OCI-M1 (cell line): ENCODE measurements at places on chromosomes 1 and 21.

DNA sequence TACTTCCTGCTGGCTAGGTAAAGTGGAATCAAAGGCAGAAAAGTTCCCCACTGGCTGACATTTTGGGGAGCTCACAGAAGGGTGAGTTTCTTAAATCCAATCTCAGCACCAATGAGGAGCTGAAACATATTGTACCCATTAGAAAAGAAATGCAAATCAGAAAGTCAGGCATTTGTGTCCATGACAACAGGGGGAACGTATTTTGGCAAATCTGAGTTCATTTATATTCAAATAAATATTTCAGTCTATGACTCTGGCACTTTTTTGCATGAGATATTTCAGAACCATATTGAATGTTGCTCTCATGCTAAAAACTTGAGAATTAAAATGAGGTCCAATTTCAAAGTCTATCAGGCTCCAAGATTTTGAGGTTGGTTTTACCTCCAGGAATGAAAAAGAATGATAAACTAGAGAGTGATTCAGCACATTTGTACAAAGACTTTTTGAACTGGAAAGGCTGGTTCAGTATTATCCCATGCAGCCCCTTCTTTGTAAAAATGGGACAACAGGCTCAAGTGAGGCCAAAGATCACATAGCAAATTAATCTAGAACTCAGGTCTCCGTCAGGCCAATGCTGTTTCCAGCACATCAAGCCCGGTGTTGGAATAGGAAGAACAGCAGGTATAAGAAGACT, 202.2 kb downstream of the RRAGC start:
- peak; percentile 3 for DNase-seq

GRCh38 chr21:24470852-24471251, 1136.4 kb downstream of the MRPL39 start:
- no peak for DNase-seq

DNA sequence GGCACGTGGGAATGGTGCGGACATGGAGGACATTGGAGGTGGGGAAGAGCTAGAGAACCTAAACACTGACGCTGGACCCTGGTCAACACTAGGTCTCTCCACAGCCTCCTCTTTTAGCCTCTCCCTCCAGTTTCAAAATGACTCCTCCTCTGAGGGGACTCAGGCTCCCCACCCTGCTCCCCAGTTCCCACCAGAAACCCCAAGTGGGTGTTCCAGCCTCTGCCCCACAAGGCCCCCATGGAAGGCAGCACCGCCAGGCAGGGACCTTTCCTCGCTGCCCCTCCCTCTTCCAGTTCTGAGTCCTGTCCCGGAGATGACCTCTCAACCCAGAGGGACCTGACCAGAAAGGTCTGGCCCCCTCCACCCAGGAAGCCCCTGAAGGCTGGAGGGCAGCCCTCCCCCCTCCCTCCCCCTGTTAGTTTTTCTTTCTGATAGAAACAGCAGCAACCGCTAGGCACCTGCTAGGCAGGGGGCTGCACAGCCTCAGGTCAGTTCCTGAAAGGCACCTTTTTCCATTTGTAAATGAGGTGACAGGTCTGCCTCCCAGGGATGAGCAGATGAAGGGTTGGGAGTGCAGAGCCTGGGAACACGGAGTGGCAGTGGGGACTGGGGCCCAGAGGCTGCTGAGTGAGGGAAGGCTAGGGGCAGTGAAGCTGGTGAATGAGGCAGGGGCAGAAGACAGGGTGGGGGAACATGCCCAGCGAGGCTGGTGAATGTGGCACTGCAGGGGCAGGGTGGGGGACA, 9.3 kb upstream of the ITGB2 start:
- no peak for DNase-seq

DNA sequence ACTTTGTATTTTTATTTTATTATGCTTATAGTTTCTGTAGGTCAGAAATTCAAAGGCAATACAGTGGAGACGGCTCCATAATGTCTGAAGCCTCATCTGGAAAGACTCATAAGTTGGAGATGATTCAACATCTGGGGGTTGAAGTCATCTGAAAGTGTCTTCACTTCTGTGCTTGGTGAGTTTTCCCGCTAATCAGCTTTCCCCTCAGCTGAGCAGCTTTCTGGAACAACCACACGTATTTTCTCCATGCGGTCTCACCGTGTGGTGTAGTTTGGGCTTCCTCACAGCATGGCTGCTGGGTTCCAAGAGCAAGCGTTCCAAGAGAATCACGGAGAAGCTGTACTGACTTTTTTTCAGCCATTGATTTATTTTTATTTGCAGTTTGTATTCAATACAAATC, 7.6 kb upstream of the DDI2 start:
- DNase-seq: no peak

DNA sequence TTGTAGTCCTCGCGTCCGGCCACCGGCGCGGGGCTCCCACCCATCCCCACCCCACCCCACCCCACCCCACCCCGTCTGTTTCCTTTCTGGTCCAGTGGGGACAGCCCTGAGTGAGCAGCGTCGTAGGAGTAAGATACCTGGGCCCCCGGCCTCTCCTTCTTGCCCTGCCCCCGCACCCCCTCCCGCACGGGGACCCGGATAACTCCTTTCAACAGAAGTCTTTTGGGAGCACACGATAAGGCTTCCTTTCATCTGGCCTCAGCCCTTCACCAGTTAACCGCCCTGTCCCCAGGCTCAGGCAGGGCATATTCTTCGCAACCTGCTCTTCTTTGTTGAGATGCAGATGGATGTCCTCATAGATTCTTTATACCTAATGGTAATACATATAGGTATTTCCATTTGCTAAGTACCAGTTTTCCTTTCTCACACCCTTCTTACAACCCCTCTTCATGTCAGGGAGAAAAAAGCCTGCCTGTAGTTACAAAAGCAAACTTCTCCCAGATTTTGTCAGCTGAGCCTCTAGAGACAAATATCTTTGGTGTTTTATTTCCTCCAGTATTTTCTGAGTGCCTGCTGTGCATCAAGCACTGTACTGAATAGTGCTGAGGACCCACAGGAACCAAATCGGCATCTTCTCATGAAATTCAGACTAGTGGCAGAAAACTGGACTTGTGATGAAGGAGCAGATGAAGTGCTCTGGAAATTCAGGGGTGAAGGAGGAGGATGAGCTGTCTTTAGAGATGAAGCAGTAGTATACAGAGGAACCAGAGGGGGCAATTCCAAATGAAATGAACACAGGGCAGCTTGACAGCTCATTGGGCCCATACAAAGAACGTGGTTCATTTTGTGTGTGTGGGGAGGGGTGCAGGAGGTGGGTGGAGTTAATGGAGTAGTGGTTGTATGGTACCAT, 33.6 kb downstream of the SLC2A1 start:
- DNase-seq: peak; percentile 86

DNA sequence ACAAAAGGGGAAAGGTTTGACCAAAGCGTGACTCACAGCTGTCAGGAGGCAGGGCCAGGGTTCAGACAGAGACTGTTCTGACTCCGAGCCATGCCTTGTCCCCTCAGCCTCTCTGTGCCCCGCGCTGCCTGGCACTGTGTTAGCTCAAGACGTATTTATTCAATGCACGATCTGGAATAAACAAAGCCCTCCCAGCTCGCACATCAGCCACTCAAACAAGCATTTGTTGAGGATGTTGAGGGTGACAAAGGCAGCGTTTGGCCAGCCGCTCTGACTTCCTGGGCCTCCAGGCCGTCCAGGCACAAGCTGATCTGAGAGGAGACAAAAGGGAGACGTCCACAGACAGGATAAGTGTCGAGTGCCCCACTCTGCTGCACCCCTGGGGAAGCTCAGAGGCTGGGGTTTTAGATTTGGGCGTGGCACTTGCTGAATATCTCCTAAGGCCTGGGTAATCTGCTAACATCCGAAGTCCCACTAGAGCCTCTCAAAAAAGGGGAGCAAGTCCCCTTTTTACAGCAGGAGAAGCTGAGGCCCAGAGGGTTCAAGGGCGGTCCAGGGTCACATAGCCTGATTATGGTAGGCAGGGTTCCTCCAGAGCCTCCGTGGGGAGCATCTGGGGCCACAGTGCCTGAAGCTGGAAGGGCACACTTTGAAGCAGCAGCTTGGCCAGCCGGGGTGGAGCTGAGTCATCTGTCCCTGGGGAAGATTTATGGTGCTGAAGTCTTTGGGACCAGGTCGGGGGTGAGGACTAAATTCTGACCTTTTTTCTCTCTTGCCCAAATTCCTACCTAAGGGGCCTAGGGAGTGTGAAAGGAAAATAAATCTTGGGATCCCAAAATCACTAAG, 95.9 kb downstream of the SPSB1 start:
- DNase-seq: no peak

DNA sequence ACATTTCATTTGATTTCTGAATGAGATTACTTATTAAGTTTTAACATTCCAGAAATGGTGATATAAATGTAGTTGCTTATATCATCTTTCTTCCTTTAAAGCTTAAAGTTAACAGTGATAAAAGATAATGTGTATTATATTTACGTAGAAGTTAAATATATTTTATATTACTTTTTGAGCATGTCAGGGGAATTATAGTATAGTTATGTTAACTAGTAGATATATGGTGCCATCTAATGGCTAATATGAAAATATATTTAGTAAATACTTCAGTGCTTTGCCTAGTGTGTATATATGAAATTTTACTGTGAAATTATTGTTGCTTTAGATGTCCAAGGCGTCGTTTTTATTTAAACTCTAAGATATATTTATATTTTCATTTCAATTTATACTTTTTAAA, 51.5 kb downstream of the SYT14 start:
- peak; percentile 50 for DNase-seq

GRCh38 chr1:11215381-11216005, 26.3 kb downstream of the ANGPTL7 start:
- DNase-seq: no peak

- DNase-seq: peak; percentile 49
Observed at GRCh38 chr1:28236656-28237322, 865 bp downstream of the ATP5IF1 start.

GRCh38 chr21:35924714-35925301, 135.5 kb downstream of the SETD4 start:
- peak; percentile 52 for DNase-seq

DNA sequence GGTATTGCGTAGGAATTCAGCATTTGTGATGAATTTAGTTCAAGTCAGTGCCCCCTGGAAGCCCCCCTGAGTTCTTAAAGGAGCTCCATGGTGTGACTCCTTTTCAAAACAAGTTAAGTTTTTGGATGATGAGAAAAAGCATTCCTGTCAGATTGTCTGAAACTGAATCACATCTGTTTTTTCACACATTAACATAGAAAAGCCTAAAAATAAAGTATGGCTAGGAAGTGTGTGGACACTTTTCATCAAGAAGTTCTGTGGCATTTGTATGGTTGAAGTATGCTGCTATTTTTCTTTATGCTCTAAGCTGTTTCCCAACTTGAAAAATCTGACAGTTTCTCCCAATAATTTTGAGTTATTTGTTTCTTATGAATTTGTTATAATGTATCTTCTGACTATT, 33.7 kb downstream of the PRDM2 start:
- DNase-seq: no peak

DNA sequence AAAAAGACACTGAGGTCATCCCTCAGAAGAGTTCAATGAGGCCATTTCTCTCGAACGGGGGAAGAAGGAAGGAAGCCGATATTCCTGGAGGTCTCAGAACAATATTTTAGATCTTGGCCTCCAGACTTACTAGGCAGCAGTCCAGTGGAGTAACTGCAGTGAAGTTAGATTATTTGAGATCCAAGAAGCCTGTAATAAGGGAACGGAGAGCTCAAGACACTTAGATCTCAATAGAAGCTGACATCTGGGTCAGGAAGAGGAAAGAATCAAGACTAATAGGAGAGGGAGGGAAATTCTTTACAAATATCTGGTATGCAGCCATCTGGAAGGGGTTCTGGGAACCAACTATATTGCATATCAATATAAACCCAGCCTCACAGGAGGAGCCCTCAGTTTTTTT, 13.6 kb upstream of the ENAH start:
- DNase-seq: no peak

GRCh38 chr1:6956488-6957159, 171.4 kb downstream of the CAMTA1 start:
- DNase-seq: no peak
